ENCODE measurements at places on chromosomes 2 and 18.

GRCh38 chr2:236749346-236749745, 179.7 kb downstream of the ACKR3 start:
- DNase-seq, result no peak

DNA sequence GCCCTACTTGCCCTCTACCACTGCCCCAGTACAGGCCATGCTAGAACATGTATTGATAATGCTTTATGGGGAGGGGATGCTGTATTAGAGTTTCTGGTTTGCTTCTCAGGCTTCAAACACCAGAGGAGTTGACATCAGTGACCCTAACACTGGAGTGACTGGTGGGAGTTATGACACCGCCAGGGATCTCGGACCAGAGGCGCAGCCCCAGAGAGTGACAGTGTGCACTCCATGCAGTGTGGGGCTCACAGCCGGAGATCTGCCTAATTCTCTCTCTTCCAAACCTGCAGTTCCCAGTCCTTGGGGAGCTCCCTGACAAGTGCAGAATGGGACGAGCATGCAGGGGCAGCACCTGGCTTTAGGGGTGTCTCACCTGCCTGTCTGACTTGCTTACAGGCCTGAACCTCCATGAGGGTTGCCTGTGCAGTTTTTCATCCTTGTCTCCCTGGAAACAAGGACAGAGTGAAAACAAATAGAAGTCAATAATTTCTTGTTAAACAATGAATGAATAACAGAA, 244.9 kb upstream of the MYT1L start:
- DNase-seq, result no peak

DNA sequence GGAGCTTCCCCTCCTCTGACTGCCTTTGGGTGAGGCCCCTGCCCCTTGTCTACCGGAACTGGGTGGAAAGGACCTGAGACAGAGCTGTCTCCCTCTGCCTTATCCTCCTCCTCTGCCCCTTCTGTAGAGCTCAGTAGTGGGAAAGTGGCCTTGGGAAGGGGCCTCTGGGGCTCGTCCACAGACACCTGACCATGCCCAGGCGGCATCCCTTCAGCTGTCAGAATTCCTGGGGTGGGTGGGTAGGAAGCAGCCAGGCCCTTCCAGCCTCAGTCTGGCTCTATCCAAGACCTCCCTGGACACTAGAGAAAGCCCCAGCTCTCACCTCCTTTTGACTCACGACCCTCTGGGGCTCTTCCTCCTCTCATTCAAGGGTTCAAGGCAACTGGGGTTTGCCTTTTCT, 35.6 kb downstream of the B3GNT2 start:
- DNase-seq, result no peak

DNA sequence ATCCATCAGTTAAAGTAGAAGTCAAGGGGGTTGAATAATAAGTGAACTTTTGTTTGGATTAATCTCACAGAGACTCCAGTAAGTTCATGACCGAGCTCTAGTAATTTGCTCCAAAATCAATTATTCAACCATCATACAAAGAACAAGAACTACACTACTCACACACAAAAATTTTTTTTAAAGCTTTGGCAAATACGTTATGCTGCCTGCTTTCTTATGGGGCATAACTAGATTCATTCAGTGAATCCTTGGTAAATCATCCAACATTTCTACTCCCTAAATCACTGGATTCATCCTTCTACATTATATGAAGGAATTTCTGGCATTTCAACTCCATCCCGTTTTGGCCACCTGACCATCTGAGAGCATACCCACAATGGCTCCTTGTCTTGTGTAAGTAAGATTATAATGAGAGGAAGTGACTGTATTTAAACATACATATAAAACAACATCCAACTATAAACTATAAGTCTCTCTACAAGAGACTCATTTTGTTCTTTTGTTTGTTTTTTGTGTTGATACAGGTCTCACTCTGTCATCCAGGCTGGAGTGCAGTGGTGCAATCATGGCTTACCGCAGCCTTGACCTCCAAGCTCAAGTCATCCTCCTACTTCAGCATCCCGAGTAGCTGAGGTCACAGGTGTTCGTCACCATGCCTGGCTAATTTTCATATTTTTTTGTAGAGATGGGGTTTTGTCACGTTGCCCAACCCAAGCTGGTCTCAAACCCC, 144.2 kb upstream of the LRRTM4 start:
- no peak for DNase-seq

DNA sequence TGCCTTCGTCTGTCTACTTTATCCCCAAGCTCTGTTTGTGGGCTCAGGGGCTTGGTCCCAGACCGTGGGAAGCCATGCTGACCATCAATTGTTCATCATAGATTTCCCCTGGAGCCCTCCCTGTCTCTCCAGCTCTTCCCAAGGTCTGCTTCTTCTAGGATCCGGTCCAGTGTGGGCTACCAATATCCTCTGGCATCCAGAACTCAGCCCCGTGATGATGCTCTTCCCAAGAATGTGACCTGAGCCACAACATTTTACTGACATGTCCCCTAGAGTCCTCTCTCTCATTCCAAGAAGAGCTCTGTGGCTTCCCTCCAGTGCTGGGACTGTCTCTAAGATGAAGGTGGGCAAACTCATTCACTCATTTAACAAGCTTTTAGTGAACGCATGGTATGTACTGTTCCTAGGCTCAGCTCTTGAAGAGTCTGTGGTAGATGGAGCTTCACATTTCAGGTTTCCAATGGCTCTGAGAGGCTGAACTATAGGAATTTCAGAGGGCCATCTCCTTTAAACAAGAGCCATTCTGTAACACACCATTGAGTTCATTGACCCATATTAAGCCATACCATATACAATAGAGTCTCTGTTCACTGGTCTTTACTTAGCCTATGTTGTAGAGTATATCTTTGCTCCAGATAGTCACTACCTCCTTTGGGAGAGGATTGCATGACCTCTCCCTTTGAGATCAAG, 142.0 kb upstream of the APCDD1 start:
- no peak for DNase-seq

DNA sequence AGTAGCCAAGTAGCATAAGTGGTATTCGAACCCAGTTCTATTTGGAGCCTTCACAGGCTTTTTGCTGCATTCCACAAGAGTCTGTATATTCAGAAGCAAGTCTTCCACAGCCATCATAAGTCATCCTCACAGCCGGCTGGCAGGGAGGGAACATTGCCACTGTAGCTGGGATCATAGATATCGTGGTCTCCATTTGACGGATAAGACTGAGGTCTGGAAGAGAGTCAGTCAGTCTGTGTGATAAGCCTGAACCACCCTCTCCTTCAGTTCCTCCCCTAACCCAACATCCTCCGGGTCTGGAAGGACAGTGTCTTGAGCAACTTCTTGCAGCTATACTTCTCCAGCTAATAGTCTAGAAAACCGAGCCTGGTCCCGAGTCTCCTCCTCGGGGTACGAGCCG, 17.0 kb upstream of the C1QL2 start:
- no peak for DNase-seq

GRCh38 chr18:7572822-7573221, 5.7 kb downstream of the PTPRM start:
- no peak for DNase-seq
